Skeletal muscle cell (primary cell): ENCODE measurements at places on chromosomes 6 and 20.

DNA sequence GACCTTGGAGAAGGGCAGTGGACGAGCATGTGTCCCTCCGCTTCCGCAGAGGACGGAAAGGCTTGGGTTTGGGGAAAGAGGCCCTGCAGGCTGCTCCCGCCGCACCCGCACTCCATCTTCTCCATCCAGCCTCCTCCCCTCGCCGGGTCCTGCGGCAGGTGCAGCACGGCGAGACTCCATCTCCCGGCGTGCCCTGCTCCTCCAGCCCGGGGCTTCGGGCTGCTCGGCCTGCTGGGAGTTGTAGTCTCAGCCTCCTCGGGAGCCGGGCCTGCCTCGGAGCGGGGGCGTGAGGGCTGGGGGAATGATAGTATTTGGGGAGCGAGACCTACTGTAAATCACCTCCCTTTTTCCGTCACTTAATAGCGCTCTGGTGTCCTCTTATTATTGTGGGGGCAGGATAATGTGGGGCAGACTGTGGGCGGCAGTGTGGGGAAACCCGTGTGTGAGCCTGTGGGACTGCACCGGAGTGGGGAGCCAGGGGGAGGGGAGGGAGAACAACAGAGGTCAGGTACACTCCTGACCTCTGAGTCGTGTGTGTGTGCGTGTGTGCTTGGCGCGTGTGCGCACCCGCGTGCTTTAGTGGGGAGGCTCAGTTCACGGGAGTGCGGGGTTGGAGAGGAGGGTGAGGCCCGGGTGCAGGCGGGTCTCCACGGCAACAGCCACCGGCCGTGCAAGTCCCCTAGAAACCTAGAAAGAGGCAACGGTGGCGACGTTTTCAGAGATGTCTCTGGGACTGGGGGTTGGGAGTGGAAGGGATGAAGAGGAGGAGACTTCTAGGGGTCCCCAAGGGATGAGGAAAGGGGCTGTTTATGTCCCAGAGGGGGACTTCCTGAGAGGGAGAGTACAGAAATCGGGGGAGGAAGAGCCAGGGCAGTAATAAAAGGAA is 4.1 kb downstream of the TTBK1 start:
- no peak for DNase-seq

DNA sequence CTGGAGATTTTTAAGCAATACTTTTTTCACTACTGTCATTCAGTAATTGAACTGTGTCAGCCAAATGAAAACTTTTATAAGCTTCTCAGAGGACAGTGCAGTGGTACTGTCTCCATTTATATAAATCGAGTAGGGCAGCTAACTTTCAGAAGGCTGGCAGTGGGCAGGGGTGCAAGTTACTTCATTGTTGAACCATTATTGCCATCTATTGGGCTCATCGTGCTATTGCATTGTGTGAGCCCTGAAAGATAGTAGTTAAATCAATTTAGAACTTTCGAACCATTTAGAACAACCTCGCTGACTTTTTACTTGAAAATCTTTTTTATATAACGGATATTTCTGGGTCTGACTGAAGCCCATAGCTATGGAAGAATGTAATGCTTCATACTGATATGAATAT is 347.8 kb upstream of the PLCB4 start:
- peak; percentile 21 for DNase-seq

DNA sequence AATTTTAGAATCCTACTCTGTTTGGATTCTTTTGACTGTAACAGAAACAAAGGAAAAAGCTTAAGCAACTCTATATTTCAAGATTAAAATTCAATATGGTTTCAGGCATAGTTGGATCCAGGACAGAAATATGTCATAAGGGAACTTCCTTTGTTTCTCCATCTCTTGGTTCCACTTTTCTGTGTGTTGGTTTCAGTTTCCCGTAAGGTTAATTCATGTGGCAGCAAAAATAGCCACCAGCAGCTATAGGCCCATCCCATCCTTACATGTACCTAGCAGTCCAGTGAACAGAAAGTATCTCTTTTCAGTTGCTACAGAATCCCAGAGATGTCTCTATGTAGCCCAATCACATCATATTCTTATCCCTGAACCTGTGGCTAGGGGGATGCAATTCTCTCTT is 8.8 kb upstream of the FAM8A1 start:
- DNase-seq: no peak

GRCh38 chr20:23656372-23656771 is 18.6 kb upstream of the CST3 start:
- no peak for DNase-seq

DNA sequence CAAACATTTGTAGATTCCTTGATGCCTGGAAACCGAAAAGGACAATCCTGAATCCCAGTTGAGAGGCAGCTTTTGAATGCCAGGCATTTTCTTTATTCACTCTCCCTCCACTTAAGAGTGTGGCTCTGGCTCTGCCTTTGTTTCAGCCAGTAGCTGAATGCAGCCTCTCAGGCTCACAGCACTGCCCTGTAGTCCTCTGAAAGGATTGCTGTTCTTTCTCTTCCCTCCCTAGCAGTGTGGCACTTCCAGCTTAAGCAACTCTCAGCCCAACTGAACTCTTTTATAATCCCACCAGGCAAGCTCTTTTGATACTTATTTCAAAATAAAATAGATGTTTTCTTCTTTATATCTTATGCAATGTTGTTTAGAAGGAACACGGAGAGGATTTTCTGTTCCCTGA is 415.6 kb downstream of the GJA1 start:
- no peak for DNase-seq

- no peak for DNase-seq
Observed at GRCh38 chr6:90109141-90109540, 187.5 kb downstream of the BACH2 start.

DNA sequence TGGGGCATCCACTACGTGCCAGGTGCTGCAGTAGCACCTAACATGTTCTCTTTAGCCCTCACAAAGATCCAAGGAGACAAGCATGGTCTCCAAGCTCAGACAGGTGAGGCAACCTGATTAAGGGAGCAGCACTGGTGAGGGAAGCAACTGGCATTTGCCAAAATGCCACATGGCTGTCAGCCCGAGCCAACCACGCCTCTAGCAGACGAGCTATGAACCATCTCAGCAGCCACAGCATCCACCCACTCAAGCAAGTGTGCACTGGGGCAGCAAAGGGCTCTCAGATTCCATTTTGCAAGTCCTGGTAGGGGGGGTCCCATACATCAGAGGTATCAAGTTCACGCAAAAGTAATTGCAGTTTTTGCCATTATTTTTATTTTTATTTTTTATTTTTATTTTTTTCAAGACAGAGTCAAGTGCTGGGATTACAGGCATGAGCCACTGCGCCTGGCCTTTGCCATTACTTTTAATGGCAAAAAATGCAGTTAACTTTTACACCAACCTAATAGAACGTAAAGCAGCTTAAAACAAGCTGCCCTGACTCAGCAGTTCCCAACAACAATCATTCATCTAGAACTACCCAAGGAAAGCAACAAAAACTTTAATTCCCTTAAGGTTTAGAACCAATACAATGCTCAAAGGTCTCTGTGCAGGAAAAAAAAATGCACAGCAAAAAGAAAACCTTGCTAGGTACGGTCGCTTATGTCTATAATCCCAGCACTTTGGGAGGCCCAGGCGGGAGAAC is 36.3 kb upstream of the SPDEF start:
- no peak for DNase-seq

GRCh38 chr20:36645998-36646397 is at the start of gene SLA2:
Gene SLA2, minus strand, starts transcription at chr20:36646196. Its CDS starts 4,861 bp downstream, at chr20:36641335.
- no peak for DNase-seq

DNA sequence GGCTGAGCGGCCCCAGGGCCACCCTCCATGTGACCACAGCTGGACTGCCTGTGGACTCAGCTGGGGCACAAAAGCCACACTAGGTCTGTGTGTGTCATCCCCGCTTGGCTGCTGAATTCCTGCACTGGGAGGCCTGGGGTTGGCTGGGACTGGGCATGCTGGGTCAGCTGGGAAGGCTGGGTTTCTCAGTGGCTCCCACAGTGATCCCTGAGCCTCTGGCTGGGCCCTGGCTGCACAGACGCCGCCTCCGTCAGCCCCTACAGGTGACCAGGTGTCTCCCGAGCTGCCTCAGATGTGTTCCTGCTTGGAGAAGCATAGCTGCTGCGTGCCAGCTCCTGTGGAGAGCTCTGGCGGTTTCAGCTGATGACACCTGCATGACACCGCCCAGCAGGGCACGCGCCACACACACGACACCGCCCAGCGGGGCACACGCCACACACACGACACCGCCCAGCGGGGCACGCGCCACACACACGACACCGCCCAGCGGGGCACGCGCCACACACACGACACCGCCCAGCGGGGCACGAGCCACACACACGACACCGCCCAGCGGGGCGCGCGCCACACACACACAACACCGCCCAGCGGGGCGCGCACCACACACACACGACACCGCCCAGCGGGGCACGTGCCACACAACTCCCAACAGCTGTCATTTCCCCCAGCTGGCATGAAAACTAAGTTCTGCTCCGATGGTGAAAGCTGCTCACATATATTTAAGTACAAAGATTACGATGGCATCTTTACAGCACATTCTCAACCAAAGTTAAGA is 88.8 kb downstream of the TAF4 start:
- DNase-seq: no peak

DNA sequence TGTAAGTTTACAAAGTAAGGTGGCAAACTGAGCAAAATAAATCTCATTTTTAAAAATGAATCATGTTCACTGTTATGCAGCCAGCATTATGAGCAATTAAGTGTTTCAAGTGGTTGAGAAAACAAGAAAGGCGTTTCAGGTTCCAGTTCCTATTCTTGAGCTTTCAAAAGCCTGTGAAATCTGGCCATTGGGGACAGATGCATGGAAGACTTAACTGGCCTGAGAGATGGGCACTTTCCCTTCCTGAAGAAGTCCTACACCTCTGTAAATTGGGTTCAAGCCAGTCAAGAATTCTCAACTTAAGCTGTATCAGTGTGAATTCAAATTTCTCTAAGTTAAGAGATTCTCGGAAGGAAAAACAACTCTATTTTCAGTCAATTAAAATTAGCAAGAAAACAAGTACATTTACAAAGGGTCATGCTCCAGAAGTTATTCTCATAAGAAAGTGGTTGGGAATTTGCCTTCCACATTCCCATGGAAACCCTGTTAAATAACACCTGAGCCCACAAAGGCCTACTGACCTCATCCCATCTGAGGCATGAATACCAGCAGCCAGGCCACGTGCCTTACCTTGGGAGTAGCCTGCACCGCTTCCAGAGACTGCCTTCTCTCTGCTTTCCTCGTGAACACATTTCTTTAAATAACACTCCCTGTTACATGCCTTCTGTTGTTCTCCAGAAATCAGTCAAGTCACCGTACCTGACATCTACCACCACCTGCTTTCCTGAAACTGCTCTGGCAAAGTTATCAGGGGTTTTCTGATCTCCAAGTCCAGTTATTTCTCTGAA is 19.4 kb downstream of the MAP3K5 start:
- no peak for DNase-seq

DNA sequence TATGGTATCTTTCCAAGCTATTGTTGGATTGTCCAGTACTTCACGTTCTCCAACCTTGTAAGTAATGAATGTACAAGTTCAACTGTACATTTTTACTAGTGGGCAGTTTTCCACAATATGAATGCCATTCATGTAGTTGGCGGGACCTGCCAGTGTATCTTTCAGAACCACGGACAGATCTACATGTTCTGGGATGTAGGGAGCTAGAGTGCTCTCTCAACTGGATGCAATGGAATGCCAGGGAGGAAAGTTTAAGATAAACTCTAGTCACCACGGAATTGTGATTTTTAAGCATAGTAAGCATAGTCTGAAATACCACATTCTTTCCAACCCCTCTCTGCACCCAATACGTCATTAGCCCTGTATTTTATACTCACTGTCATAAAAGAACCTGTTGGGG is 21.5 kb upstream of the HLA-C start:
- no peak for DNase-seq
